ENCODE measurements at places on chromosomes 1 and 21.

- no peak for DNase-seq
Measured at GRCh38 chr1:99017655-99018054, 13.0 kb upstream of the PLPPR5 start.

DNA sequence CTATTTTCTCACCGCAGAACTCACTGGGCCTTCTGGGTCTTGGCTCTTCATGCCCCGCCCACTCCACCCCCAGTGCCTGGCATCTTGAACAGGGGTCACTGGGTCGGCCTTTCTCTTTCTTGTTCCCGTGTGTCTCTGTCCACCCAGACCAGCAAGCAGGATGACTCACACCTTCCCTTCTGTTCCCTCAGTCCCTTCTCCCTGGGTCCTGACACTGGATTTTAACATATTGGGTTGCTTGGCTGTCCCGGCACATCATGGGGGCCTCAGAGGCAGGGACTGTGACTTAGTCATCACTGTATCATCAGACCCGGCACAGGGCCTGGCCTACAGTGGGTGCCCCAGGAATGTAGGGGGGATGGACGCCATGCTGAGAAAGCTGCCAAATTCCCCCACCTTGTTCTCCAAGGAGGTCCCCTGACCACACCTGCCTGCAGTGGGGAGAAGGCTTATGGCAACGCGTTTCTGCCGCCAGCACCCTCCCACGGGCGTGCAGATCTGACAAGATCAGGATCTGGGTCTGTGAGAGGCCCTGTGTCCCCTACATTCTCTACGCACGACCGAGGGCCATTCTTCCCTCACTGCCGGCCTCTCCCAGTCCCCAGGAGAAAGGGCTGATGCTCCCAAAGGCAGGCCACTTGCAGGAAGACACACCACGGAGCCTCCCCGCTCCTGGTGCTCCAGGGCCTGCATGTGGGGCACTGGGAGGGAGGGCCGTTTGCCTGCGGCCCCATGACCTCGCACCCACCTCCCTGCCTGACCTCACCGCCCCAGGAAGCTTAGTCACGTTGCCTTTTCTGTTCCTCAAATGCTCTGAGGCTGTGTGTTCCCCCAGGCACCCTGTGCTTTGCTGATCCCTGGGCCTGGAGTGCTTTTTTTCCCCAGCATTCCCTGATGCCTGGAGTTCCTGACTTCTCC, 157.2 kb upstream of the TMEM51 start:
- DNase-seq, result no peak

DNA sequence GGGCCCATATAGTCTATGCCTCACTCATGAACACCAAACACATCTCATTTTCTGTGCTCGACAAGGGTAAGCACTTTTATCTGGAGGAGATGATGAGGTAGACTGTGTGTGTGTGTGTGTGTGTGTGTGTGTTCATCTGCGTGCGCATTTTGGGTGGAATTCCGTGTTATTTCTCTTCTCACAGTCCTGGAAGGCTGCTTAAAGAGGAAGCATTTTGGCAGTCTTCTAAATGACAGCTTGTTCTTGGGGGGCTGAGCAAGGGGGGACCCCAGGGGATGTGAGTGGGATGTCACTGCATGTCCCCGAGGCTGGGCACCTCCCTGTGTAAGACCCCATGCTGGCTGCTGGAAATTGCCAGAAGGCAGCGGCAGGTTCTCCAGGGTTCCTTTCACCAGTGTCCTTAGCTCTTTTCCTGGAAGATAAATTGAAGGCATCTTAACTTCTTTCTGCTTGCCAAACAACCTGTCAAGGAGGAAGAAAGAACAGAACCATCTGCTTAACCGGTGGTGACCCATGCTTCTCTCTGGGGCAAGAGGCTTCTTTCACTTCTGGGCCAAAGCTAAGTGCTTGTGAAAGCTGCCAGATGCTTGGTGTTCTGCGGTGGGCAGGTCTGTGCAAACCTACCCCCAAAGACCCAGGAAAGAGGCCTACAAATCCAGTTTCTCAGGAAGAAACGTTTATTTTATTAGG, 9.9 kb upstream of the RD3 start:
- DNase-seq, result no peak

- DNase-seq, result no peak
Measured at GRCh38 chr21:37886120-37886519, 30.1 kb downstream of the KCNJ6 start.

- no peak for DNase-seq
Measured at GRCh38 chr1:18684303-18684702, 53.7 kb downstream of the PAX7 start.

- DNase-seq, result no peak
Measured at GRCh38 chr1:150528196-150528595, 12.6 kb downstream of the FALEC start.

- no peak for DNase-seq
Measured at GRCh38 chr1:113905435-113905861, 322 bp downstream of the DCLRE1B start.

DNA sequence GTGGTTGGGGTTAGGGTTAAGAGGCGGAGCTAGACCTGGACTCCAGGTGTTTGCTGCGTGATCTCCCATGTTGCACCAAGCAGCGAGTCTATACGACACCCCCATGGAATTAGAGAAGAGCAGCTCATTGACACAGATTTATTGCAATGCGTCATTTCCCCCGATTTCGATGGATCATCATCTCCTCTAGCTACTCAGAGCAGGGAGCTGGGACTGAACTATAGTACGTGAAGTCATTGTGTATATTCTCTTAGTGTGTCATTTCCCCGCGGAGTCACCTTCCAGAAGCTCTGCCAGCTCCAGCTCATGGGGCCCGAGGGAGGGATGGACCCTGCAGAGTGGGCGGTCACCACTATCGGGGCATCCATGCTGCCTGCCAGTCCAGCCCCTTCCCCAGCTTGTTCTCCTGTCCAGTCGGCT, 7.5 kb upstream of the C2CD2 start:
- no peak for DNase-seq

DNA sequence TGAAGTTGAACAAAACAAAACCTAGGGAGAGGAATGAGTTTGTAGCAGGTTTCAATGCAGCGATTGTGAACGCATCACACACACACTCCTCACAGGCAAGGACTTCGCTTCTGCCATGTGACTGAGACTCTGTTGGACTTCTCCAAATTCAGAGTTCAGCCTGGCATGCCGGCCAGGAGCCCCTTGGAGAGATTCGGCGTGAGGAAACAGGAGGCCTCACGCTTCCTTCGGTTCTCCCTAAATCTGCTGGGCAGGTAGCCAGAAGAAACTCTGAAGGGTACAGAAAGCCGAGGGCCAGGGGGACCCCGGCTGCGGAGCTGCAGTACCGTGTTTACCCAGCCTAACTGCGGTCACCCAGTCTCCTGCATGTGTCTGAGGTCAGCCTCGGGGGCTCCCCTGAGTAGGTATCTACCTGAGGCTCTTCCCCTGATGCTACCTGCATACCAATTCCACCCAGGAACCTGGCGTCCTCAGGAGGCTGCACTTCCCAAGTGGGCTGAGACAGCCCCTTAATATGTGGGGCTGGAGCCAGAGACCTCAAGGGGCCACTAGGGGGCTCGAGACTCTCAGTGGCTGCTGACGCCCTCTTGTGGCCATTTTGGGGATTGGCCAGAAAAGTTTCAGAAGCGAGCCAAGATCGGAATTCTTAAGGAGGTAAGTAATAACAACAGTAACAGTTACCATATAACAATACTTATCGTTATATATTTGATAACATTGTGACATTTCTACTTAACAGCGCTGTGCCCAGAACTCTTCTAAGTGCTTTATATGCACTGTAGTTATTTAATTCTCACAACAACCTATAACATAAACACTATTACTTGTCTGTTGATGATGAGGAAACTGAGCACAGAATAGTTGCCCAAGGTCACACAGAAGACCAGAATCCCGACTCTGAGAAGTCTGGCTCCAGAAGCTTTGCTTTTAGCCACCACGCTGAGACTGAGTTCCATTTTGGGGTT, 2.7 kb upstream of the ANXA9 start:
- DNase-seq, result peak; percentile 36

DNA sequence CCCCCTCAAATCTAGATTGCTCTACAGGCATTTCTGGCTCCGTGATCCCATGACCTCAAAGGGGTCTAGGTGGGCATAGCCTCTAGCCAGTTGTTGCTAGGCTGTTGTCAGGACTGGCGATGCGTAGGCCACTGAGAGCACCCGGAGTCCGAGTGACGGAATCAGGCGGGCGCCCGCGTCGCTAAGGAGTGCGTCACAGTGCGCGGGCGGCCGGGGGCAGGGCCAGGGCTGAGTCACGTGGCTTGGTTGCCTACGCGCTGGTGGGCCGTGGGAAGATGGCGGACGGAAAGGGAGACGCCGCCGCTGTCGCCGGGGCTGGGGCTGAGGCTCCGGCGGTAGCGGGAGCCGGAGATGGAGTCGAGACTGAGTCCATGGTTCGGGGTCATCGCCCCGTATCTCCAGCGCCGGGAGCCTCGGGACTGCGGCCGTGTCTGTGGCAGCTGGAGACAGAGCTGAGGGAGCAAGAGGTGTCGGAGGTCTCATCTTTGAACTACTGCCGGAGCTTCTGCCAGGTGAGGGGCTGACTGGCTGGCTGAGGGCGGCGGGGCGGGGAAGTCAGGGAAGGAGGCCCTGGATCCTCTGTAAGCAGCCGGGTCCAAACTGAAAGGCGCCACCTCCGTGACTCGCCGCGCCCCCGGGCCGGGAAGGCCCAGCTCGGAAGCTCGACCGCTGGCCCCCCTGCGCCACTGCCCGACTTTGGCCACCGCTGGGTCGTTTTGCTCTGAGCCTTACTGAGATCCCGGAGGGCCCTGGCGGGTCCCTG, at the start of gene RLF:
Gene RLF (plus strand): TSS at position 263 of the 763 bp plus-strand sequence. CDS start 13 bp downstream, at position 276.
- DNase-seq, result peak; percentile 29

DNA sequence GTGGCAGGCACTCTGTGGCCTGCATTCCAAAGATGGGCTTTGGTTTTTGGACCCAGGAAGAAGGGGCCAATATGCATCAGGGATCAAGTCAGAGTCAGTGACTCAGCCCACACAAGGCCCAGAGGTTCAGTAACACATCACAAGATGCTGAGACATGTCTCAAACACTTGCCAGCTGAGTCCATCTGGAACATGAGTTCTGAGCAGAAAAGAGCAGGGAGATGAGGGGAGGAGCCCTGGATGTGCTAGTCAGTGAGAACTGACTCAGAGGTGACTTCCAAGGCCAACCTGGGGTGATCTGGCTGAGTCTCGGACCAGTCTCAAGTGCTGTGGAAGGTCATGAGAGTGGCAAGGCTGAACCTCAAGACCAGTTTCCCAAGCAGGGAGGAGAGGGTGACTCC, 150.1 kb downstream of the CDC7 start:
- DNase-seq, result no peak

DNA sequence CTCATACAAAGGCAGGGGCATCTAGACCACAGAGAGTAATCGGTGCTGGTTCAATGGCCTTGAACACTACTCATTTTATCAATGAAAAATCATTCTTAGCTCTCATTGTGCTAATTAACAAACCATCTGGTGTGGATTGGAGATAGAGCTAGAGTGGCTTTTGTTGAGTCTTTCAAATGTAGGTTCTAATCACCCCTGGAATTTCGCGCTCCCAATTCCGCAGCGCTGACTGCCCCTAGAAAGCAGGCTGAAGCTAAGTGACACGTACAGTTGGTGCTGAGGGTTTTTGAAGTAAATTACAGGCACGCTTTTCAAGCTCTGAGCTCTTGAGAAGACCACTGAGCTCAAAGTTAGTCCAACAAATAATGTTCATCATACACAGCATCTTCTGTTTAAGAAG, 31.2 kb upstream of the CA6 start:
- no peak for DNase-seq

GRCh38 chr1:26696119-26696653, 371 bp downstream of the ARID1A start:
- no peak for DNase-seq

- no peak for DNase-seq
Measured at GRCh38 chr1:244860914-244861610, 3.3 kb downstream of the HNRNPU start.

DNA sequence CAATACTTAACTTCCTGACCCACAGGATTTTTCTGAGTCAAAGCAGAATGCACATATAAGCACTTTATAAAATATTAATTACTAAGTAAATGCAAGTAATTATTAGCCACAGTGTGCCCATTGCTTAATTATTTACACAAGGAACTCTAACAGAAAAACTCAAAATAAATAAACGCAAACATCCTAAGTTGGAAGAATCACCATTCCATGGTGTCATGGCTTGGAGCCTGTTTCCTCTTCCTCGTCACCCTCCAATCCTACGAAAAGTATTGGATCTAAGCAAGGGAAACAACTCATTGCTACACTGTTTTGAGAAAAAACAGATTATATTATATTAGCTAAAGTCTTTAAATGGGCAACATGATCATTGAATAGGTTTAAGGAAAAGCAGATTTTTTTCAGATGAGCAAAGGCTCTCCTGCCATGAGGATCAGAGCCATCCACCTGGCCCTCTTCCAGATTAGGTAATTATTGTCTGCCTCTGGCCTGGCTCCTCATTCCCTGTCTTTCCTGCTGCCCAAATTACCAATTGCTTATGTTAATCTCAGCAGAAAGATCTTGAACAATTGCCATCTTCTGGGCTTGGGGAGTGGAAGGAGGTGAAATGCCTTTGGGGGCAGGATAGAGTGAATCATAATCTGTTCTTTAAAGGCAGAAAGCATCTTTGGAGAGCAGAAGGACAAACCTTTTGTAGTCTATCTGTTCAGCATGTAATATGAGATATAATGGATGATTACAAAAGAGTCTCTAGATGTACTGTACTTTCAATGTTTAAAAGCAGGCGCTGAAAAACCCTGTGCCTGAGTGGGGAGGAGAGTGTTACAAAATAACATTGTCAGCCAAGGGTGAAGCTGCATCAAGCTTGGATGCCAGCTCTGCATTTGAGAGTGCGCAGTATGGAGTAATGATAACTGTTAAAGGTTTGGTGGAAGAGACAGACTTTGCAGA, 121.2 kb downstream of the DUSP10 start:
- DNase-seq, result no peak

DNA sequence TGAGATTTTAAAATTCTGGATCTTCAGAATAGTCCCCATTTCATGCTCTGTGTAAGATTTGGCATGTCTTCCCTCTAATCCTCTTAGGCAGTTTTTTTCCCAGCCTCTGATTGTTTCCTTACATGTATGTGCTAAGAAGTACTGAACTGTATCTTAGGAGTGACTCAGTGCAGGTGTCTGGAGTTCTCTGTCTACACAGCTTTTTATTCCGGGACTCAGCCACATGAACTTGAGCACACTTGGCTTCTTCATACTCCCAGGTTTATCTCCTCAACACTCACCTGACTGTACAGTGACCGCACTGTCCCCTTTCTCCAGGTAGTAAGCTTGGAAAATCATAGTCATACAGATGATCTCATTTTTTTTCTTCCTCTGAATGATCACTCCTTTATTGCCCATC, 50.7 kb downstream of the SYT14 start:
- DNase-seq, result no peak

Measured in NCI-H1417 treated with DMSO at 0.1 percent for 48 hours (cell line).